NCI-H187 treated with DMSO at 0.1 percent for 48 hours (cell line): ENCODE measurements at places on chromosomes 1 and 21.

GRCh38 chr1:3255680-3256079 is 186.7 kb downstream of the PRDM16 start:
- no peak for DNase-seq

DNA sequence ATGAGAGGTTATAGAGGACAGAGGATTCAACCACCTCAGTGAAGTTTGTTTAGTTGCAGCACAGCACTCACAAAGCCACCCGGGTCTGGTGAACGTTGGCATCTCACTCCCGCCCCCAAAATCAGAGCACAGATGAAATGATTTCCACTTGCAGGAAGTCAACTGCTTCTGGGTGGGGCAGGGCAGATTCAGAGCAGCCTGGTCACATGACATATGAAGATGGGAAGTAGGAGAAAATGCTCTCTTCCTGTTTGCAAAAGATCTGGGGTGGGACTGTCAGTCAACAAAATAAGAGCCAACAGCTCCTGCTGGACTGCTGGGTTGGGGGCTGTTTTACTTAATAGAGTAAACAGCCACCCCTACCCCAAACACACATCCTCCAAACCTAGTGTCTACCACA is 43.2 kb downstream of the LRRC71 start:
- no peak for DNase-seq

DNA sequence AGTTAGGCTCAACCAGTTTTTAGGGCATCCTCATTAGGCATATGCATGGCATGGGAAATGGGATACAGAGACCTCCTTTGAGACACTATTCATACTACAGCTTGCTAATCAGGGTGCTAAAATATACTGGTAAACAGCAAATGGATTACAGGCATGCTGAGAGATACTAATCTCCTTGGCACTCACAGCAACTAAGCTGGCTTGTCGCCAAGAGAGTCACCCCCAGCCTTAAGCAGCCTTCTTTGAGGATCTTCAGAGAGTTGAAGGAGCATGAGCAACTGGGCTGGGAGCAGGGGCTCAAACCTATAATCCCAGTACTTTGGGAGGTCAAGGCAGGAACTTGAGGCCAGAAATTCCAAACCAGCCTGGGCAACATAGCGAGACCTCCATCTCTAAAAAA is 120.1 kb upstream of the NR5A2 start:
- no peak for DNase-seq

DNA sequence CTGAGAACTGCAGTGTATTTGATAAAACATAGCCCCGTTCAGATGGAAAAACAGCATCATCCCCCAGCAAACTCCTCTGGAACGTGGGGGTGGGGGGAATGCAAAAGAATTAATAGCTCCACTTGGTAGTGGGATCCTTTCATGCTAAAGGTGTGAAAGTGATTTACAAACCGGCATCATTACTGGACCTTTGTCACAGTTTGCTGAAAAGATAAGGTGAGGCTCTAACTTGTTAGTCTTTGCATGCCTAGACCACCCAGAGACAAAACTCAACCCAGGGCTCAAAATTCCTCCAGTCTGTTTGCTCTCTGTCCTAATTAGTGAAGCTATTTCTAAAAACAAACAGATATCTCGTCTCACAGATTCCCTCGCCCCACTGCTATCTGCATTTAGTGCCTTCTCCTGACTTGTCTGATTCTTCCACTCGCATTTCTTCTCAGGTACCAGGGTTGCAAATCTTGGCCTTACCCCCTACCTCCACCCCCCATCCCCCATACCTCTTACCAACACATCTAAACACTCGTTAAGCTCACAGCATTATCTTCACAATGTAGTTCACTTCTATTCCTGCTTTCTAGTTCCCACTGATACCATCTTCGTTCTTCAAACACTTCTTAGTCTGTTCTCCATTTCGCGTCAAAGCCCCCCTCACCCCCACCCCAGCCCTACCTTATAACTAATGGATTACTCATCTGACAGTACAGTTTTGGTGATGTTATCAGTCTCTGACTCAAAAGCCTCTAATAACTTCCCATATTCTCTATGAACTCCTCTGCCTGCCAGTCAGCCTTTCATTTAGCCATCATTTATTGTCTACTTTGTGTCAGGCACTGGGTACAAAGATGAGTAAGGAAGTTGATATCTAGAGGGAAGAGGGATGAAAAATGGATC is 11.8 kb downstream of the IER5 start:
- no peak for DNase-seq

DNA sequence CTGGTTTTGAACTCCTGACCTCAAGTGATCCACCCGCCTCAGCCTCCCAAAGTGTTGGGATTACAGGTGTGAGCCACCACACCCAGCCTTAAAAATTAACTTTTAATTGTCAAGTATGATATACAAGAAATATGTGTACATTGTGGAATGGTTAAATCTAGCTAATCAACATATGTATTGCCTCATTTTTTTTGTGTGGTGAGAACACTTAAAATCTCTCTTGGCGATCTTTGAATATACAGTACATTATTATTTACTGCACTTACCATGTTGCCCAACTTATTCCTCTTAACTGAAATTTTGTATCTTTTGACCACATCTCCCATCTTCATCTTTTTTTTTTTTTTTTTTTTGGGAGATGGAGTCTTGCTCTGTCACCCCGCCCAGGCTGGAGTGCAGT is 23.3 kb downstream of the THRAP3 start:
- DNase-seq = no peak

GRCh38 chr1:5945445-5945844 is 46.8 kb downstream of the NPHP4 start:
- no peak for DNase-seq

DNA sequence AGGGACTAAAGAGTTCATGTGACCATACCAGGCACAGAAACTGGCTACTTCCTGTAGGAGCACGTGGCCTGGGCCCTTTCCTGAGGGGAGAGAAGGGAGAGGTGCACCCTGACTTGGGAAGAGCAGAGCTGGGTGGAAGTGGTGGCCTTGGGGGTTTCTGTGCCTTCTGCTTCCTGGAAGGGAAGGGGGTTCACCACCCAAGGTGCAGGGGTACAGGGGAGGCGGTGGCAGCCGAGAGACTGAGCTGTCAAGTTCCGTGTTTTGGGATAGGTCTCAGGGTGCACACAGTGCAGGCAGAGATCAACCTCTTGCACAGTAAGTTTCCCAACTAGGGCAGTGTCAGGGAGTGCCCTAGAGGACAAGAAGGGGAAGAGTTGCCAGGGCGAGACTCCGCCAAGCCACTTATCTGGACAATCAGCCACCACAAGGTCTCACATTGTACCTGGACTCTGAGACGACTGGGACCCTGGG is 10.1 kb downstream of the HECTD3 start:
- DNase-seq = no peak

DNA sequence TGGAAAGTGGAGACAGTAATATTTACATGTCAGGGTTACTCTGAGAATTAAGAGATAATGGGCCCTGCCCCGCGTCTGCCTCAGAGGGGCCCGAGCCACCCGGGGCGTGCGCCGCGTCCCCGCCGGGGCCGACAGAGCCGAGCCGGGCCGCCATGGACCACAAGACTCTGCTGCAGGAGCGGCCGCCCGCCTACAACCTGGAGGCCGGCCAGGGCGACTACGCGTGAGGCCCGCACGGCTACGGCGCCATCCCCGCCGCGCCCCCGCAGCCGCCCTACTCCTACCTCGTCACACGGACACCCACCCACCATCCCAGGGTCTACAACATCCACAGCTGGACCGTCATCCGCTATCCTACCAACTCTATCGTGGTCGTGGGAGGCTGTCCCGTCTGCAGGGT is 35.1 kb upstream of the LRRC39 start:
- no peak for DNase-seq

GRCh38 chr1:70978623-70979022 is 69.0 kb downstream of the PTGER3 start:
- DNase-seq = no peak

DNA sequence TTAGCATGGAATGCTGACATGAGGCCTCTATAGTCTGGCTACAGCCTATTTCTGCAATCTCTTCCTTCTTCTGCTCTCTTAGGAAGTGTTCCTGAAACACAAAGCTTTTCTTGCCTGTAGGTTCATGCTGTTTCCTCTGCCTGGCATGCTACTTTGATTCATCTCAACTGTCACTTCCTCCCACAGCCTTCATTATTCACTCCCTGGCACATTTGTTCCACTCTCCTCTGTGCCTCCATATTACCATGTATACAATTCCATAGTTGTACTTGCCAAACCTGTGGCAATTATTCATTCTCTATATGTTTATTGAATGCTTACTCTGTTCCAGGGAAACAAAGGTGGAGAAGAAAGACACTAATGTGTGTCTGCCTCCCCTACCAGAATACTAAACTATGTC is 210.2 kb downstream of the LRRC7 start:
- DNase-seq = no peak

DNA sequence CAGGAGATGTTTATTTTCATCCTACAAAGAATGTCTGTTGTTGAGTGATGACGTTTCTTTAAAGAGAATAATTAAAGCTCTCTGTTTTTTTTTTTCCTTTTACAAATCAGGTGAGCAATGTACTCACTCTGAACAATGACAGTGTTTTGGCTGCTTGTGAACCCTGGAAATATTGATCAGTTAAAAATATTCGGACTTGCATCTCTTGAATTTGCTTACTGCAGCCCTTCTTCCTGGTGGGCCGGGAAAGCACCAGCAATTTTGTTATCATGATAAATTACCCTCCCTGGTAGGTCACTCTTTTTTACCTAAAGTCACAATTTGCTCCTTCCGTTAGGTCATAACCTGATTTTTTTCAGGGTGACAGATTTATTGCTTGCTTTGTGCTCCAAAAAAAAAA is 72.3 kb upstream of the NR5A2 start:
- no peak for DNase-seq

DNA sequence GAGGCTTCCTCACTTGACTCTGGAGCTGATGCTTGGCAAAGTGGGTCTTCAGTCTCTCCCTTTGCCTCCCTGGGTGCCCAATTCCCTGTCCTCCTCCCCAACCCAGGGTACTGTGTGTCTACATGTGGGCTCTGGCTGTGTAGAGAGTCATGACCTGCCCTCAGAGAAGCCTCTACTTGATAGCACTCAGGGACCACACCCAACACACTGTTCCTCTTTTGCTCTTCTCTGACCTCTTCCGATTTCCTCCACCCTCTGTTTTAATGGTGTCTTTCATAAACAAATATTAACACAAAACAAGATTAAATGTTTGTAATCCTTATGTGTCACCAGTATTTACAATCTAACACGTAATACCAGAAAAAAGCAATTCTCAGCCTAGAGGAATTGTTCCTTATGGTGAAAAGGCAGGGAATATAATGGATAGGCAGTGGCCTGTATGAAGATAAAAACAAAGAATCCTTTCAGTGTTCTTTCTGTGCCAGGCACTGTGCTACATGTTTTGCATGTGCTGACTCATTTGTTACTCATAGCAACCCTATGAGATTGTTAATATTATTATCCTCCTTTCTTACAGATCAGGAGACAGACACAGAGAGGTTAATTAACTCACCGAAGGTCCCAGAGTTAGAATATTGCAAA is 58.2 kb downstream of the HSD3B1 start:
- DNase-seq = no peak

DNA sequence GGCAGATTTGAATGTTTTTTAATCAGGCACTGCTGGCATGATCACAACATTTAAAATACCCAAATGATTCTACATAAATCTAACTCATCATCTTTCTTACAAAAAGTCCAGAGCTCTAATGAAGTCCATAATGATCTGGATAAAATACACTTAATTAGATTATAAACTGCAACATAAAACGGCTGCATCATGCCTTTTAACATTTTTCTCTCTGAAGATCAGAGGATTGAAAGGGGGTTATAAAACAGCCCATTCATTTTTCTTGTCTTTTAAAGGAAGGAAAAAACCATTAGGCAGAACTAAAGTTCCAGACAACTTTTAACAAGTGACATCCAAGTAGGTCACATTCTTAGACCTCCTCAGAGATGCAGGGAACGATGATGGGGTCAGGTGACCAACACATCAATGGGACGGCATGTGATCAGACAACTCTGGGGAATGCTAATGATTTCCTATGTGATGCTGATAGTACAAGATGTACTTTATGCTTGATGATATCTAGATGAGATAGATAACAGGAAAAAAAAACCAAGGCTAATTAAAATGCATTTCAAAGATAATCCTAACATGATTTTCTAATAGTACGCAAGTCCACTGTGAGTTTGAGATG is 455.1 kb downstream of the SMYD3 start:
- DNase-seq = no peak

- DNase-seq = peak; percentile 5
These were observed at the start of gene C1orf232 for GRCh38 chr1:26168410-26169197. Gene C1orf232 (minus strand): TSS chr1:26168963. CDS start chr1:26168499, 464 bp downstream.

- DNase-seq = no peak
These were observed 199.9 kb upstream of the ZC3H12A start for GRCh38 chr1:37274486-37274885.

DNA sequence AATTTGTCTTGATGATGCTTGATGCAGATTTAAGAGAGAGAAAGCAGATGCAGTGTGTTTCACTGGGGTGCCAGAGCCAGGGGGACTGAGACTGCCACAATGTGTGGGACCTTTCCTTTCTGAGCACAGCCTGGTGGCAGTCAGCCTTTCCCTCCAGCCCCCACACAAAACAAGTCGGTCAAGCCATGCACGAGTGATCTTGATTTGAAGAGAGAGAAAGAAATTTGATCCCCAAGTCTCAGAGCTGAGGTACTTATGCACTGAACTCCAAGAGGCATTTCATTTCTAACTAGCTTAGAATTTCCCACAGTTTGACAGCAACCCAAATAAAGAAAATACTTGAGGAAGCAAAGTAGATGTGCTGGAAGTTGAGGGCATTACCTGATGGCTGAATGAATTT is 193.8 kb downstream of the ST6GALNAC3 start:
- peak; percentile 51 for DNase-seq

- no peak for DNase-seq
These were observed 32.0 kb upstream of the SH3D21 start for GRCh38 chr1:36274201-36274600.

GRCh38 chr1:227745568-227746265 is 10.5 kb downstream of the SNAP47 start:
- DNase-seq = no peak

DNA sequence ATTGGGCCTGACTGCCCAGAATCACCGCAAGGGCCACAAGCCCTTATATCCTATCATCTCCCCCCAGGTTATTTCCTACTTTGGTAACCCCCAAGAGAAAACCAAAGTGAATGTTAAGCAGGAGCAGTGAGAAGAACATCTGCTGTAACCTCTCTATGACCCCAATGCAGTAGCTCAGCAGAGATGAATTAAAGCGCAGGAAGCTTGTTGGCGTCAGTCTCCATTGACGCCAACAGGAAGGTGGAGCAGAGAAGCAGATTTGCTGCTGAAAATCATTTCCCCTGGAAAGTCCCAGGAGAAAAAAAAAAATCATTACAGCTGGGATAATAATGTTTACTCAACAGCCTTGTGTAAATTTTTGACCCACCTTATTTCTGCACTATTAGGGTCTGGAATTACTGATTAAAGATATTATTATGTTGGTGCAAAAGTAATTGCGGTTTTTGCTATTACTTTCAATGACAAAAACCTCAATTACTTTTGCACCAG is 33.2 kb upstream of the FAM163A start:
- no peak for DNase-seq

DNA sequence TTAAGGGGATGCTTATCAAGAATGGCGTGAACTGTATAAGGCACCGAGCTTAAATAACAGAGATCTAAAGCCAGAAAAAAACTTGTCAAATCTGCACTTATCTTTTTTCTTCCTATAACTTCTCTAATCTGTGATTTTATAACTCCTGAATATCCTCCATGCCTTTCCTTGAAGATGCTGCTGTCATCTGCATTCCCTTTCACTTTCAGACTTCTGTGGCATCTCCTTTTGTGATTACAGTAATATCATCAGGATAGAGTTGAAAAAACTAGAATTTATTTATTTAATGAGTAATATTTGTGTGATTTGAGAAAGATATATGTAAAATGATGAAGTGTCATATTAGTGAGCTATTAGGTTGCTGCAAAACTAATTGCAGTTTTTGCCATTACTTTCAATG is 357.8 kb upstream of the PTBP2 start:
- no peak for DNase-seq

GRCh38 chr1:207779008-207779407 is 27.2 kb downstream of the CD46 start:
- DNase-seq = no peak
